Activated CD4-positive, alpha-beta T cell treated with anti-CD3 and anti-CD28 coated beads, Interleukin-2, amount 10 ng/mL, durations not matched to agents 24 days and 14 days (primary cell): ENCODE measurements at places on chromosomes 6 and 20. TPM values are rescaled to one million over a fixed set of nuclear protein-coding genes. Genes with fewer than 3 reads are reported as not detected.
A peak's percentile ranks its signal among the peaks of the same experiment; 100 is the strongest.

DNA sequence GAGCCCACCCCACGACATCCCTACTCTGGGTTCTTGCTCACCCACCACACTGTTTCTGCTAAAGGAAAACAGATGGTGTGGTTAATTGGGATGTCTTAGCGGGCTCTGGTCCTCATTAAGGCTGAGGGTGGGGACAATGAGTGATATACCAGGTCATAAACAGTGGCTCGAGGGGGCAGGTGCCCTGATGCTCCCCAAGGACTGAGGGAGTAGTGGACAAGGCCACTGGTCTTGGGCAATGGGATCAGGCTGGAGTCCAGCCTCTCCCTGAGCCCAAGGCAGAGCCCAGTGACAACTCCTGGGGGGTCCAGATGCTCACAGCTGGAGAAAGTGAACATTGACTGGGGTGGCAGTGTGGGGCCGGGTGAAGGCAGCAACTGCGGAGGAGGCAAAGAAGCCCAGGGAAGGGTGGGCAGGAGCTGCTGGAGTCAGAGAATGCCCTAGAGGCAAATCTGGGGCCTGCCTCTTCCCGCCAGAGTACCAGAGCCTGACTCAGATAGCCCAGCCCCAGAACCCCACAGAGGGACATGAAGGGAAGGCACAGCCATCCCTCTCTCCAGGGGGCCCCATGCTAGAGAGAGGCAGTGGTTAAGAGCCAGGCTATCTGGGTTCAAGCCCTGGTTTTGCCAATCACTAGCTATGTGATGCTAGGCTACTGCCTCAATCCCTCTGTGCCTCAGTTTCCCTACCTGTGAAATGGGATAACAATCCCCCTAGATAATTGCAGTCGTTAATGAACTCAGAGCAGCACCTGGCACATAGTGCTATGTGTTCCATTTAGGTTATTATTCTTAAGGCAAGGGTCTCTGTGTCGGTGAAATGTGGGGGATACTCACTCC lies 72.3 kb downstream of the MRPL14 start:
- DNase-seq, result no peak

GRCh38 chr20:12237772-12238171 lies 320.1 kb downstream of the BTBD3 start:
- no peak for DNase-seq

Gene MAVS
- 39.3 and 40.2 TPM in 2 replicates for total RNA-seq

GRCh38 chr6:7916959-7917358 lies 6.4 kb upstream of the TXNDC5 start:
- DNase-seq, result no peak

DNA sequence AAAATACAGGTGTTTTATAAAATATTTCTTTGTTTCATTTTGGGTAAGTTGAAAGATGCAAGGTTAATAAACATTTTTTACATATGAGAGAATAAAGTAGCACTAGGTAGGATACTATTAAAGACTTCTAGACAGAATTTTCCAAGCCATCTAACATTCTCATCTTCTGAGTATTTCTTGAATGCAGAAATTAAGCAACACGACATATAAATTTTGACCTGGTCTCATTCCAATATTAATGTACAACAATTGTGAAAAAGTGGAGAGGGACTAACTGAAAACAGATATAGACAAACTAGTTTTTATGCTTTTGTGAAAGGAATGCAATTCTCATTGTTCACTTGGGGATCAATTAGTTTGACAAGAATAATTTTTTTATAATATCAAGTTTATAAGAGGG lies 11.5 kb upstream of the FOXO3 start:
- DNase-seq, result no peak

Gene PXDC1
- 0.12 and 0.30 TPM in 2 replicates for total RNA-seq

Gene ZNF512B
- total RNA-seq, result 26.0 and 26.9 TPM in 2 replicates

- DNase-seq, result no peak
Measured at GRCh38 chr20:62040381-62040922, 25.2 kb downstream of the TAF4 start.

- DNase-seq, result no peak
Measured at GRCh38 chr6:143376861-143377260, 73.6 kb downstream of the ADAT2 start.

Gene TTK
- total RNA-seq, result 21.9 and 22.4 TPM in 2 replicates

GRCh38 chr6:13427801-13428582 lies 59.4 kb downstream of the GFOD1 start:
- peak; percentile 89 for DNase-seq

- no peak for DNase-seq
Measured at GRCh38 chr6:134058622-134059366, 6.4 kb upstream of the SLC2A12 start.

Gene TFAP2A
- total RNA-seq, result not detected in 2 replicates

Gene COL10A1
- total RNA-seq, result not detected in 2 replicates

DNA sequence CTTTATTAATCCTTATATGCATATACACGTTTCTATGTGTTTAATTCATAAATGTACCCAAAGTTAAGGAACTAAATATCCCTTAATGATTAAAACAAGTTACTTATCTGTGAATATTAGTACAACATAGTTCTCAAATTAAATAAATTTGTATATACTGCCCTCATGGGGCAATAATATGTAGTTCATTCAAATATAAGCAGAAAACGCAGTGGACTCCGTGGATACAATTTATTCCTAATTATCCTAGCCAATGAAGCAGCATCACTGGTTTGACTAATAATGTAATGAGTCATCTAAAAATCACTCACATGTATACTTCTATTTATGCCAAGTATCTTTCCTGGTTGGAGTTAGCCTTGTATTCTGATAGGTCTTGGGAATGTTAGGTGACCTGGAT lies 111.6 kb downstream of the TBC1D32 start:
- DNase-seq, result no peak

DNA sequence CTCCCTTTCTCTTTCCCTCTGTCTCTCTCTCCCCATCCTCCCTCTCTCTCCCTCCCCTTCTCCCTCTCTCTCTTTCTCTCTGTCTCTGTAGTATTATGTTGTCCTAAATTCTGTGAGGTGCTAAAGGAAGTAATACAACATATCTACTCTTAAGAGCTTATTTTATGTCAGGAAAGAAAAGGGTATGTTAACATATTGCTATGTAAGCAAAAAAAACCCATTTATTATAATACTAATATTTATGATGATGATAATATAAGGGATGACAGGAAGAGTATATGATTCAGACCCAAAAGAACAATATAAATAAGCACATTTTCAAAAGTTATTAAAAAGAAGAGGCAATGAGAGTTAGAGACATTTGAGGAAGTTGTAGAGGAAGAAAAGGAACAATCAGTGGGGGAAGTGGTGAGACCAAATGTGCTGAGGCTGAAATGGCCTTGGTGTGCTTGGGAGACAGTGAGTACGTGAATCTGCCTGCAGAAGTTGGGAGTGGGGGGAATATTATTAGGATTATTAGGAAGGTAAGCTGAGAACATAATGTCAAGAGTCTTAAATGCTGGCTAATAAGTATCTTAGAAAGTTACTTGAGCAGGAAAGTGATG lies 303.6 kb upstream of the FERMT1 start:
- DNase-seq, result no peak

GRCh38 chr6:12418946-12419345 lies 128.8 kb downstream of the EDN1 start:
- DNase-seq, result no peak

Gene PPP1R3G
- total RNA-seq, result 0.05 TPM in 2 replicates

- DNase-seq, result no peak
Measured at GRCh38 chr6:52518279-52518945, 58.4 kb downstream of the TRAM2 start.

- DNase-seq, result no peak
Measured at GRCh38 chr20:34177052-34177451, 64.2 kb upstream of the ASIP start.

GRCh38 chr20:63497946-63498935 lies 642 bp downstream of the EEF1A2 start:
- no peak for DNase-seq

DNA sequence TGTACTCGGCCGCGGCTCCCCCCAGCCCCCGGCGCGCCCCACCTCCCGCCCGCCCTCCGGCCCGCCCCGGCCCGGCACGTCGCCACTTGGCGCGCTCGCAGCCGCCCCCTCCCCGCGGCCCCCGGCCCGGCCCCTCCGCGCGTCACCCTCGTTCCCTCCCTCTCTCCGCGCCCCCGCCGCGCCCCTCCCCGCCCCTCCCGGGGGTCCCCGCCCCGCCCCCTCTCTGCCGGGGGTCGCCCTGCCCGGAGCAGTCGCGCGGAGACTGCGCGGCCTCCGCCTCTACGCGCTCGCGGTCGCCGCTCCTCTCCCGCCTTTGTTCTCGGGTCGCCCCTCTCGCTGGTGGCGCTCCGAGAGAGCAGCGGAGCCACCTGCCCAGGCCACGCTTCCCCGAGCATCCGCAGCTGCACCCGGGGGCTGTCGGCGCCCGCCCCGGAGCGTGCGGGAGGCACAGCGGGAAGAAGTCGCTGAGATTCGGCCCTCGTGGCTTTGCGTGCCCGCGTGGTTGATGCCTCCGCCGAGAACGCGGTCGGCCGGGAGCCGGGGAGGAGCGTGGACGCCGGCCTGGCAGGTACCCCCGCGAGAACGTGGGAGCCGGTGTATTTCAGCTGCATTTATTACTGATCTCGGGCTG lies at the start of gene PHF10:
PHF10 (minus strand) TSS at position 7 of the 631 bp plus-strand sequence. CDS start 569 bp downstream, outside the sequence.
- peak; percentile 88 for DNase-seq

Gene OSER1
- 22.7 and 23.6 TPM in 2 replicates for total RNA-seq

GRCh38 chr6:11598687-11599086 lies 61.1 kb downstream of the TMEM170B start:
- no peak for DNase-seq

DNA sequence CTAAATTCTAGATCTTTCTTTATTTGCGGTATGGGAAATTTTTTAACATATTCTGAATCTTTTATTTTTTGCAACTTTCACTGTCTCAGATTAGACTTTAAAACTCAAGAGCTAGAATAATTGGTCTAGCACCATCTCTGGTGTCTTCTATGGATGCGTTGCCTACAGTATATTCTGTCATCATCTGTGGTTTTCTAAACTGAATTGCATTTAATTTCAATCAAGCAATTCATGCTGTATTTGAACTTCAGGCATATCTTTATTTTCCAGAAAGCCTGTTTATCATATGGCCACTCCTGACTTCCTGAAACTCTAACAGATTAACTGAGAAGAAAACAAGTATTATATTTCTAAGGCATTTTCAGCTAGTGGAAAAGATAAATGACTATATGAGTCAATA lies 281.6 kb downstream of the PLCB1 start:
- DNase-seq, result no peak

Gene BLCAP
- total RNA-seq, result 31.7 and 31.9 TPM in 2 replicates

GRCh38 chr6:36245572-36246061 lies 24.2 kb upstream of the PNPLA1 start:
- peak; percentile 66 for DNase-seq

DNA sequence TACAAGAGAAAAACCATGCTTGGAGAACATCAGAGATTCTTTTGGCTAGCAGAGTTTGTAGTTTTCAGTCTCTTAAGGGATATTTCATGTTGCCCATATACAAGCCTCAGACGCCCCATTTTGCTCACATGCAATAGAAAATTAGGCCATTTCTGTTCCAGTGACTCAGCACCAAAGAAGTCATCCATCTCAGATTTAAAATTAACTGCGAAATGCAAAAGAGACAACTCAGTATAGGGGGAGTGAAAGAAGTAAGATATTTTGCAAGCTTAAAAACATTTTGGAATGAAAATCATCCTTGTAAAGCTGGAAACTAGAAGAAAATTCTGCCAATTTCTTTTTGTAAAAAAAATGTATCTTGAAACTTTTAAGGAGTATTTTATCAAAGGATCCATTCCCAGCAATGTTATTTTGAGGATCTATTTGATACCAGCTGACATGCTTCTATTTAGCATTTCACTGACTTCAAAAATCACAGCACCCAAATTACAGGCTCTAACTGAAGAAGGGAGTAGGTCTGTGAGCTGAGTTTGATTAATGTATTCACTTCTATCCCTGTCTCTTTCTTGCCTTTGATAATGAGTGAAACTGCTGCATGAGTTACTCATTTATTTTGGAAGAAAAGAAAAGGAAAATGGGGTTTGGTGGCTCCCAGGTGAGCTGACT lies 223.7 kb upstream of the SULF2 start:
- no peak for DNase-seq

- no peak for DNase-seq
Measured at GRCh38 chr6:156946370-156946936, 169.3 kb downstream of the ARID1B start.

GRCh38 chr6:73513496-73513854 lies 7.4 kb downstream of the EEF1A1 start:
- no peak for DNase-seq

DNA sequence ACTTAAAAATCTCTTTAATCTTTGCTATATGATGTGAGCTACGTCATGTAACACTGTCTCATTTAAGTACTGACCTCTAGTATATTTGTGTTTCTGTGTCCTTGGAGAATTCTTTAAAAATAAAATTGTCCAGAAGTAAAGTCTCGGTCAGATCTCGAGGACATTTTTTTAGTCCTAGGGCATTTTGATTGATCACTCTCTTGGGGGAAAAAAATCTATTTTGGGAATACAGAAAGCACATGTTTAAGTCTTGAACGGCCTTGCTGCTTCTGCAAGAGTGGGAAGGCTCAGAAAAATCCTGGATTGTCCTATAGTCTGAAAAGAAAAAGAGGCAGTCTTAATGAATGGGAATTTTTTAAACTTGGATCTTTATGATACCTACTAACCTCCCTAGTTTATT lies 234.3 kb downstream of the UTRN start:
- no peak for DNase-seq
